ENCODE measurements at places on chromosomes 12 and 14.

- no peak for DNase-seq
Measured at GRCh38 chr12:70353780-70354660, 12.1 kb upstream of the KCNMB4 start.

- DNase-seq = no peak
Measured at GRCh38 chr14:89317051-89317691, 99.9 kb downstream of the FOXN3 start.

- DNase-seq = no peak
Measured at GRCh38 chr12:84772281-84772680, 140.3 kb downstream of the SLC6A15 start.

GRCh38 chr12:47549258-47549657 is 156.6 kb downstream of the RPAP3 start:
- no peak for DNase-seq

- DNase-seq = no peak
Measured at GRCh38 chr12:100141998-100142850, 450 bp downstream of the BLTP3B start.

GRCh38 chr14:88069677-88070076 is 64.7 kb downstream of the GPR65 start:
- no peak for DNase-seq

DNA sequence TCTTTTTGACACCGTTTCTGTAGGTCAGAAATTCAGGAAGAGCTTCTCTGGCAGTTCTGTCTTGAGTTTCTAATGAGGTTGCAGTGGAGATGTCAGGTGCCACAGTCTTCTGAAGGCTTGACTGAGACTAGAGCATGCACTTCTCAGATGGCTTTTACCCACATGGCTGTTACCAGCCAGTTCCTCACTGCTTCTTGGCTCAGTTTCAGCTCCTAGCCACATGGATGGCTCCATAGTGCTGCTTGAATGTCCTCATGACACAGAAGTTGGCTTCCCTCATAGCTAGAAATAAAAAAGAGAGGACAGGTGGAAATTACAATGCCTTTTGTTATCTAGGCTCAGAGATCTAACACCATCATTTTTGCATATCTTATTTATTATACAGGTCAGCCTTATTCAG is 38.1 kb upstream of the SLC2A13 start:
- DNase-seq = no peak

GRCh38 chr12:19165451-19165850 is 35.9 kb downstream of the PLEKHA5 start:
- DNase-seq = no peak

DNA sequence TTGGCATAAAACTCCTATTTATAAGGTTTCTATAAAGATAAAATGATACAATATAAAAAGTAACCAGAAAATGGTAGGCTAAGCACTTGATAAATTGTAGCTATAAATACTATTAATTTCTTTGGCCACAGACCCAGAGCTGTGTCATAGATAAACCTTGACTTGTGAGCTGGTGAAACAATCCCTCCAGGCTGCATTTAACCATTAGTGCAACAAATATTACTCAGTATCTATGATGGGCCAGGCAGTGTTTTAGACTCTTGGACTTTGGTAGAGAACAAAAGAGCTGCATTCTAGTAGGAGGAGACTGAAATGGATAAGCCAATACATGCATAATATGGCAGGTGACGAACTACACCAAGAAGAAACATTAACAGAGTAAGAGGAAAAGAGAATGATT is 178.1 kb downstream of the BTG1 start:
- DNase-seq = no peak

DNA sequence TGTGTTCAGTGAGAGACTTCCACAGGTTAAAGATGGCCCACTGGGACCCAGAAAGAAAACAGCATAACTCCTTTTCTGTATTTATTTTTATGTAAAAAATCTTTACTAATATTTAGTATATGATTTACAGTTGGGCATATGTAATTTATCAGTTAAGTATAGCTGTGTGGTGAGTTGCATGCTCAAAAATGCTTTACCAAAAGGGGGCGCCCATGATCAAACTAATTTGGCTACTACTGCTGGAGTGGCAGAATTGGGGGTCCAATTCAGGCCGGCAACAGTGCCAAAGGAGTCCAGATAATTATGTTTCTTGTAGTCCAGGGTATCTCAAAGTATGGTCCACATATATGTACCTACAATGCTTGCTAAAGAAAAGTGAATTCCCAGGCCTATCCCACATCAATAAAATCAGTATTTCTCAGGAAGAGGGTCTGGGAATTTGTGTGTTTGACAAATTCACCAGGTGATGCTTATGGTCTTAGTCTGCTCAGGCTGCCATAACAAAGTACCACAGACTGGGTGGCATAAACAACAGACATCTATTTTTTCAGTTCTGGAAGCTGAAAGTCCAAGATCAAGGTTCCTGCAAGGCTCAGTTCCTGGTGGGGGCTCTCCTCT is 152.0 kb downstream of the KTN1 start:
- DNase-seq = peak; percentile 8

DNA sequence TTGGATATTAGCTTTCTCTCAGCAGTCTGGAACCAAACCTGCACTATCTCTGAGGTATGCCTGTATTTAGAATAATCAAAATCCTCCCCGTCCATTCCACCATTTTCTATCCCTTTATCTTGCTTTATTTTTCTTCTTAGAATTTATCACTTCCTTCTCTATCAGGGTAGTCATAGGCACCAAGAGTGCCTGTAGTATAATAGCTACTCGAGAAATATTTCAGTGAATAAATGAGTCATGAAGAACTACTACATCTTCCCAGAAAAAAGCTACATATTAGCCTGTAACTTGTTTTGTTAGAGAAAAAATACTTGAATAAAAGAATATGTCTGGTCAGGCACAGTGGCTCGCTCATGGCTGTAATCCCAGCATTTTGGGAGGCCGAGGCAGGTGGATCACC is 4.3 kb downstream of the SLC2A14 start:
- DNase-seq = no peak

DNA sequence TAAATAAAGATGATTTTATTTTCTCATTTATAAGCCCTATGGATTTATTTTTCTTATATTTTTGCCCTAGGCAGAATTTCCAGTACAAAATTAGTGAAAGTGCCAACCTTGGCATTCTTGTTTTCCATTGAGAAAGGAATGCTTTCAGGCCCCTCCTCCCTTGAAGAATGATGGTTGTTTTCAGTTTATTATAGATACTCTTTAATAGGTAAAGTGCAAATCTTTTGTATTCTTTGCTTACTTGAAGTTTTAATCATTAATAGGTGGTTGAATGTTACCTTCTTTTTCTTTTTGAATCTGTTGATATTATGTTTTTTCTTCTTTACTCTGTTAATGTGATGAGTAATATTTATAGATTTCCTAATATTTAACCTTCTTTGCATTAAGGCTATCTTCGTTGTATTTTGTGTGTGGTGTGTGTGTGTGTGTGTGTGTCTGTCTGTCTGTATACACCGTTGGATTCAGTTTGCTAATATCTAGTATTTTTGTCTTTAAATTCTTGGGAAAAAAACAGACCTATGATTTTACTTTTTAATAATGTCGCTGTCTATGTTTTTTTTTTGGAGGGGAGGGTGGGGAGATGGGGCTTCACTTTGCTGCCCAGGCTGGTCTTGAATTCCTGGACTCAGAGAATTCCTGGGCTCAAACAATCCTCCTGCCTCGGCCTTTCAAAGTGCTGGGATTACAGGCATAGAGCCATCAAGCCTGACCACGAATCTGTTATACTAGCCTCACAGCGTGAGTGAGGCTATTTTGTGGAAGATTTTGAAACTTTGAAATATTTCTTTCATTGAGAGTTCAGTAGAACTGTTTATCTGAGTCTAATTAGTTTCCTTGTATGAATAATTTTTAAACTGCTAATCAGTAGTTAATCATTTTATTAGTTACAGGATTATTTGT is 13.5 kb downstream of the SRGAP1 start:
- DNase-seq = no peak
